ENCODE measurements at places on chromosomes 3 and 15.

DNA sequence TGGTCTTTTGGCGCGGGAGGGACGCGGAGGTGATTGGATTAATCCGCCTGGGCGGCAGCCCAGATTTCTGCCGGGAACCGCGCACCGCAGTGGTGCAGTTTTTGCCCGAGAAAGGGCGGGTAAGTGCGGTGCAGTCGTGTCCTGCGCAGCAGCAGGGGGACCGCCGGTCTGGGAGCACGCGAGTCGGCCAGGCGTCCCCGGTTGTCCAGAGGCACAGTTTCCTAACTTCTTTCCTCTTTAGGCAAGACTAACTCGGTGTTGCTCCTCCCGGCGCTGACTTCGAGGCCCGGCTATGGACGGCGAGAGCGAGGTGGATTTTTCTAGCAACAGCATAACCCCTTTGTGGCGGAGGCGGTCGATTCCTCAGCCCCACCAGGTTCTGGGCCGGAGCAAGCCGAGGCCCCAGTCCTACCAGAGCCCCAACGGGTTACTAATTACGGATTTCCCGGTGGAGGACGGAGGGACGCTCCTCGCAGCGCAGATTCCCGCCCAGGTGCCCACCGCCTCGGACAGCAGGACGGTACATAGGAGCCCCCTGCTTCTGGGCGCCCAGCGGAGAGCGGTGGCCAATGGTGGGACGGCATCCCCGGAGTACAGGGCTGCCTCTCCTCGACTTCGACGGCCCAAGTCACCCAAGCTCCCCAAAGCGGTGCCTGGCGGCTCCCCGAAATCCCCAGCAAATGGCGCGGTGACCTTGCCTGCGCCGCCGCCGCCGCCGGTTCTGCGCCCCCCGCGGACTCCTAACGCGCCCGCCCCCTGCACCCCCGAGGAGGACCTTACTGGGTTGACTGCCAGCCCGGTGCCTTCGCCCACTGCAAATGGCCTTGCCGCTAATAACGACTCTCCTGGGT, 736 bp downstream of the ARHGEF26 start:
- no peak for DNase-seq

GRCh38 chr3:166279636-166280035, 442.4 kb upstream of the BCHE start:
- DNase-seq, result no peak

GRCh38 chr15:90015294-90015693, 14.2 kb downstream of the ZNF710 start:
- DNase-seq, result no peak

- no peak for DNase-seq
Observed at GRCh38 chr15:64717735-64718495, 57.5 kb downstream of the RBPMS2 start.

DNA sequence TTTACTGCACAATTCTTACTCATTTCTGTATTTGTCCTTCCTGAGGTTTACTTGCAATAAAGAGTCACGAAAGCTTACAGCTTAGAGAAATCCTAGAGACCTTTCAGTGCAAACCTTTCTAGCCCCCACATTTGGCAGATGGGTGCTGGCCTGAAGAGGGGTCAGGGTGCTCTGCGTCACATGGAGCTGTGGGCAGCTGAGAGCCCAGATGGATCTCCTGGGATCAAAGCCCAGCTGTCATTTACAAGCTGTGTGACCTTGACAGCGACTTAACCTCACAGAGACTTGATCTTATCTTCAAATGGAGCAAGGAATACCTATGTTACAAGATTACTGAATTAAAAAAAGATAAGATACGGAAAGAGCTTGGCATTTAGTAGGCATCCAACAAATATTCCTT, 24.0 kb upstream of the RAF1 start:
- DNase-seq, result no peak

DNA sequence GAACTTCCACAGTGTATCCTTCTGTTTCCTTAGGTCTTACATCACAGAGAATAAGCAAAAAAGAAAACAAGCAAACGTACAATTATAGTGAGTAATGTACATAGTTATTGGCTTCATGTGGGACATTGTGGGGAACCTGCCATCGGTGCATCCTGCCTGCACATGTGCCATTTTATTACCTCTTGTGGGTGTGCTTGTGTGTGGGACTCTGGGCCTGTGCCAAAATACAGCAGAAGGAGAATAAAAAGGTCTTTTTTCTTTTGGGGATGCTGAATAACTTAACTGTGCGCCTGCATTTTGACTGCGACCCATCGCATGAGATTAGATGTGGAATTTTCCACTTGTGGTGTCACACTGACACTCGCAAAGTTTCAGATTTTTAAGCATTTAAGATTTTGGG, 169.6 kb upstream of the DCBLD2 start:
- no peak for DNase-seq

DNA sequence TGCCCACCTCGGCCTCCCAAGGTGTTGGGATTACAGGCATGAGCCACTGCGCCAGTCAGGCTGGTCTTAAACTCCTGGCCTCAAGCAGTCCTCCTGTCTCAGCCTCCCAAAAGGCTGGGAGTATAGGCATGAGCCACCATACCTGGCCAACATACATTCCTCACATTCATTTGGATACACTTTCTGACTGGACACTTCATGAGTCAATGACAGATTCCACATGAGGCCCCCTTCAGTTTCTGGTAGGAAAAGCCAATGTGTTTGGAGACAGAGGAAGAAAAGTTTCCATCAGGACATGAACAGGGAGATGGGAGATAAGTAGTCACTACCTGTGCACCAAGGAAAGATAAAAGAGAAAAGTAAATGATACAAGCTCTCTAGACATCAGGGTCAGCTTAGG, 49.4 kb upstream of the GSK3B start:
- no peak for DNase-seq

DNA sequence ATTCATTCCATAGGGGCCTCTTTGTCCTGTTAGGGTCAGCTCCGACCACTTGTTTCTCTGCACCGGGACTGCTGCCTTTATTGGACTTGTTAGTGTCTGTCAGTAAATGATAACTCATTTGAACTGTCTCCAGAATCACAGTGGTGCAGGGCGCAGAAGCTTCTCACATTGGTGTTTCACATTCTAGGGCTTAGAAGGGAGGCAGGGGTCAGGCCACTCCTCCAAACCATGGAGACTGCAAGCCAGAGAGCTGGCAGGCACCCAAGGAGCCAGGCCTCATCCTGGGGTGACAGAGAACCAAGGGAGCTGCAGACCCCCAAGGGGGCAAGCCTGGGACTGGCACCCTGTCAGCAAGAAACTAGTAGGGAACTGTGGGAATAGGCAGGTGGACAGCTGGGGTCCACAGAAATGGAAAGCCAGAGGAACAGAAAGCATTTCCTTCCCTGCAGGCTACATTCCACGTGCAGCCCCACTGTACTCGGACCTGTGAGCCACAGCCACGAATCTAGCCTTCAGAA, 49.1 kb downstream of the CCNL1 start:
- DNase-seq, result no peak

- DNase-seq, result no peak
Observed at GRCh38 chr15:80931721-80932512, 57.7 kb downstream of the MESD start.

- no peak for DNase-seq
Observed at GRCh38 chr15:68192804-68193486, 12.2 kb downstream of the CALML4 start.

GRCh38 chr3:10281951-10282350, 10.8 kb downstream of the GHRL start:
- no peak for DNase-seq

GRCh38 chr3:170010498-170010897, 27.3 kb upstream of the GPR160 start:
- no peak for DNase-seq

DNA sequence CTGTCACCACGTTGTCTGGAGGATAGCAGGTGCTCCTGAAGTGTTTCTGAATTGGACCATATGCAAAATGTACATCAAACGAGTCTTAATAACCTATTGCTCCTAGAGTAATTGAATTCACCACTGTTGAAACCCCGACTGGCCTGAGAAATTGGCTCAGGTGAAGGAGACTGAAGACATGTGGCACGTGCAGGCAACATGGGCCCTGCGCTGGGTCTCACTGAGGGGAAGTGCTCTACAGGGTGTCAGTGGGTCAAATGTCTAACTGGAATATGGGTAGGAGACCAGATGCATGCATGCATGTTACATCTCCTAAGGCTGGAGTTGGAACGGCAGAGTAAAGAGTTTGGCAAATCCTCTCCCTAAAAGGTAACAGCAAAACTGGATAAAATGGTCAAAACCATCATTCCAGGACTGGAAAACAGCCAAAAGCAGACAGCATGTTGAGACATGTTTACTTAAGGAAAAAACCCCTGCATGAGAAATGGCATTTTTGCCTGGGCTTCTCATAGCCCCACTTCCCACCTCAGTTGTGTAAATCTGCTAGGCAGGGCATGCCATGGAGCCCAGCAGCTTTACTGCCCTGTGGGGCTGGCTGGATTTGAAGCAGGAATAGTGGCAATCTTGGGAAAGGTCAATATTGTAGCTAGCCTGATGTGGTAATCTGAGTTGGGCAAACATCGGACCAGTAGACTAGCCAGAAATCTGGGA, 131.3 kb downstream of the TJP1 start:
- DNase-seq, result no peak

DNA sequence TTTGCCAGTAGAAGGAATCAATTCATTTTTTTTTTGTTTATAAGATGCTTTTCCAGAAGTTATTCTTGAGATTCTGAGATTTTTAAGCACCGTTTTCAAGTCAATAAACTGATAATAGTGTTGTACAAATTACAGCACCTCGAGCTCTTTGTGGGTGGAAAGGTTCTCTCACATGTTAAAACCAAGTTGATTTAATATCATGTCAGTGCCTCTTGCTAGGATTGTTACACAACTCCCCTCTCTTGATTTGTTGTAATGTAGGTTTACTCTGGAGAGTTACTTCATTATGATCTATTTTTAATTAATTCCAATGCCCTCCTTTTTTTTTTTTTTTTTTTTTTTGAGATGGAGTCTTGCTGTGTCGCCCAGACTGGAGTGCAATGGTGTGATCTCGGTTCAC, 25.8 kb upstream of the UBXN7 start:
- DNase-seq, result no peak

DNA sequence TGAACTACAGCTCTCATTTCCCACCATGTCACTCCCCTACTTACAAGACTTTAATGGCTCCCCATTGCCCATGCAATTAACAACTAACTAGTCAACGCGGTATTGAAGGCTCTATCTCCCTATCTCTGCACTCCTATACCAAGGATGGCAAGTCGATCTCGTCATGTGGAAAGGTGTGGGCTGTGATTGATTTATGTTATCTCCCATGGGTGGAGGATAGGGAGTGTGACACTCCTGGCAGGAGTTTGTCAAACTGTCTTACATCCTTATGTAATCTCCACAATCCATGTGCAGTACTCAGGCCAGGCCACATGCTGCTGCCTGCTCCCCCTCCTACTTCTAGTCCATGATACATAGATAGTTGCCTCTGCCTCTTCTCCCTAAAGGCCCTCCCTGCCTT, 3.2 kb upstream of the RORA start:
- no peak for DNase-seq

GRCh38 chr15:91854639-91854990, 1.1 kb downstream of the SLCO3A1 start:
- no peak for DNase-seq
